Bone marrow (tissue), 2 donors: ENCODE measurements at places on chromosomes 13 and 19.
A peak's percentile ranks its signal among the peaks of the same experiment; 100 is the strongest.

DNA sequence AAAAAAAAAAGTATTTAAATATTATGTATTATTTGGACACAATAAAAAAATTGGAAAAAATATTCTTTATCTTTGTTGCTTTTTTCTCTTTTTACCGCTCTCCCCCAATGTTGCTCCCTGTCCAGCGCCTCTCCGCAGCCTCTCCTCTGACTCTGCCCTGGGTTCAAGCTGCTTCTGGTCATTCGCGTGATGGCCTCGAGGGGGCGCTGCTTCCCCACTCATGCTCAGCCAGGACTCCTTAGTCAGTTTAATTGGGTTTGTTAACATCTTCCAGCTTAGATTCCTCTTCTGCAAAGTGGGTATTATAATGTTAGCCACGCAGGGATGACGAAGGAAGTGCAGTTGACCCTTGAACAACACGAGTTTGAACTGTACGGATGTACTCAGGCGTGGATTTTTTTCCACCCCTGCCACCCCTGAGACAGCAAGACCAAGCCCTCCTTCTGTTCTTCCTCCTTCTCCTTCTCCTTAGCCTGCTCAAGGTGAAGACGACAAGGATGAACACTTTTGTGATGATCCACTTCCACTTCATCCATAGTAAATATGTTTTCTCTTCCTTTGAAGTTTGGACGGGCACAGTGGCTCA lies 4.9 kb upstream of the NWD1 start:
- peak; percentile 16 for DNase-seq

- no peak for DNase-seq
Measured at GRCh38 chr13:111007209-111007608, 92.3 kb upstream of the ANKRD10 start.

GRCh38 chr19:23762884-23763711 lies 4.4 kb upstream of the ZNF681 start:
- DNase-seq, result peak; percentile 56

- no peak for DNase-seq
Measured at GRCh38 chr19:48720251-48720612, 707 bp upstream of the MAMSTR start.

- peak; percentile 49 for DNase-seq
Measured at GRCh38 chr19:58009666-58010301, 7.2 kb upstream of the ZNF606 start.

GRCh38 chr13:107395927-107396662 lies 819.2 kb downstream of the LIG4 start:
- no peak for DNase-seq
